ENCODE measurements at places on chromosomes 7 and 10. TPM values are rescaled to one million over a fixed set of nuclear protein-coding genes. Genes with fewer than 3 reads are reported as not detected.

UNC5B gene
- 1.8 TPM for total RNA-seq

PIK3CG gene
- 2.2 TPM for total RNA-seq

HMX2 gene
- not detected for total RNA-seq

SCIN gene
- total RNA-seq: 0.23 TPM

GJD4 gene
- not detected for total RNA-seq

CYP2C8 gene
- total RNA-seq: 0.33 TPM

GDF2 gene
- total RNA-seq: 26.9 TPM

GRCh38 chr7:153381275-153382040 lies 621.9 kb downstream of the ACTR3B start:
- no peaks in the 10 kb centered on the region for H3K4me1 ChIP-seq
- no peak overlapping the region for H3K4me3 ChIP-seq
- no peaks in the 10 kb centered on the region for H3K36me3 ChIP-seq
- H3K27me3 ChIP-seq: peaks cover 11% of the 10 kb centered on the region

GRCh38 chr10:28403090-28403489 lies 100.2 kb upstream of the MPP7 start:
- H3K36me3 ChIP-seq: no peaks in the 10 kb centered on the region
- no peaks in the 10 kb centered on the region for H3K27me3 ChIP-seq
- no peak for DNase-seq
- H3K27ac ChIP-seq: peak overlapping the region; percentile 46

DNA sequence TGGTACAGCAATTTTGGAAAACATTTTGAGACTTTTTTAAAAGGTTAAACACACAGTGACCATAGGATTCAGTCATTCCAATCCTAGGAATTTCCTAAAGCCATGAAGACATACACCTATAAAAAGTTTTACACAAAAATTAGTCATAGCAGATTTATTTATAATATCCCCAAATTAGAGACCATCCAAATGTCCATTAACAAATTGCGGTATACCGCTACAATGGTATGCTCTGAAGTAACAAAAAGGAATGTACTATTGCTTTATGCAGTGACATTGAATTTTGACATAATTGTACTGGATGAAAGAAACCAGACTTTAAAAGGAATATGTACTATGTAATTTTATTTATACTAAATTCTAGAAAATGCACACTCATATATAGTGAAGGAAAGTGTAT lies 362.8 kb downstream of the HGF start:
- H3K4me1 ChIP-seq: no peaks in the 10 kb centered on the region
- no peak overlapping the region for H3K27ac ChIP-seq
- H3K4me3 ChIP-seq: no peak overlapping the region
- DNase-seq: no peak

GRCh38 chr10:64385355-64385754 lies 864.2 kb downstream of the REEP3 start:
- no peaks in the 10 kb centered on the region for H3K4me1 ChIP-seq
- DNase-seq: no peak
- no peaks in the 10 kb centered on the region for H3K27me3 ChIP-seq

- no peaks in the 10 kb centered on the region for H3K4me1 ChIP-seq
- no peak overlapping the region for H3K27ac ChIP-seq
- no peak overlapping the region for H3K4me3 ChIP-seq
- no peaks in the 10 kb centered on the region for H3K27me3 ChIP-seq
These were observed 690.4 kb upstream of the NRP1 start for GRCh38 chr10:34024693-34025425.

DNA sequence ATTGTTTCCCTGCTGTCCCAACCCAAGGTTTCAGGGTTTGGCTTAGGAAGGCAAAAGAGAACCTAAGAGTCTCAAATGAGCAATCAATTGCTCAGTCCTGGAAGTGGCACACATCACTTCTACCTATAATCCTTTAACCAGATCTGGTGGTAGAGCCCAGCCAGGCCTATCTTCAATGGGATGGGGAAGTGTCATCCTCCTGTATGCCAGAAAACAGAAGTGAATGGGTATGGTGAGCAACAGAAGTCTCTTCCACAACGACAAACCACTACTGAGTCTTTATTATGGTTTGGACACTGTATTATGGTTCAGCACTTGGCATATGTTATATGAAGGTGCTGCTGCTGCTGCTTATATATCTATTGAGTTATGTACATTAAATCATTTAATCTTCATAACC lies 3.0 kb upstream of the AKR1B1 start:
- DNase-seq: no peak
- H3K4me1 ChIP-seq: peaks cover 7% of the 10 kb centered on the region
- no peaks in the 10 kb centered on the region for H3K36me3 ChIP-seq
- H3K4me3 ChIP-seq: no peak overlapping the region
- H3K27ac ChIP-seq: no peak overlapping the region

GRCh38 chr7:117623606-117624005 lies 143.8 kb downstream of the CFTR start:
- no peak overlapping the region for H3K27ac ChIP-seq
- DNase-seq: no peak
- no peaks in the 10 kb centered on the region for H3K36me3 ChIP-seq
- H3K27me3 ChIP-seq: no peaks in the 10 kb centered on the region
- no peak overlapping the region for H3K4me3 ChIP-seq

GRCh38 chr10:118403967-118404366 lies 61.8 kb upstream of the FAM204A start:
- H3K36me3 ChIP-seq: no peaks in the 10 kb centered on the region
- no peak overlapping the region for H3K4me3 ChIP-seq
- no peak overlapping the region for H3K27ac ChIP-seq

GRCh38 chr7:120254845-120255244 lies 18.1 kb upstream of the KCND2 start:
- no peak overlapping the region for H3K4me3 ChIP-seq

GRCh38 chr10:92238054-92238585 lies 52.8 kb downstream of the CPEB3 start:
- H3K36me3 ChIP-seq: no peaks in the 10 kb centered on the region
- peaks cover 5% of the 10 kb centered on the region for H3K4me1 ChIP-seq
- DNase-seq: no peak
- no peak overlapping the region for H3K27ac ChIP-seq
- no peaks in the 10 kb centered on the region for H3K27me3 ChIP-seq
- H3K4me3 ChIP-seq: peak overlapping the region; percentile 42

DNA sequence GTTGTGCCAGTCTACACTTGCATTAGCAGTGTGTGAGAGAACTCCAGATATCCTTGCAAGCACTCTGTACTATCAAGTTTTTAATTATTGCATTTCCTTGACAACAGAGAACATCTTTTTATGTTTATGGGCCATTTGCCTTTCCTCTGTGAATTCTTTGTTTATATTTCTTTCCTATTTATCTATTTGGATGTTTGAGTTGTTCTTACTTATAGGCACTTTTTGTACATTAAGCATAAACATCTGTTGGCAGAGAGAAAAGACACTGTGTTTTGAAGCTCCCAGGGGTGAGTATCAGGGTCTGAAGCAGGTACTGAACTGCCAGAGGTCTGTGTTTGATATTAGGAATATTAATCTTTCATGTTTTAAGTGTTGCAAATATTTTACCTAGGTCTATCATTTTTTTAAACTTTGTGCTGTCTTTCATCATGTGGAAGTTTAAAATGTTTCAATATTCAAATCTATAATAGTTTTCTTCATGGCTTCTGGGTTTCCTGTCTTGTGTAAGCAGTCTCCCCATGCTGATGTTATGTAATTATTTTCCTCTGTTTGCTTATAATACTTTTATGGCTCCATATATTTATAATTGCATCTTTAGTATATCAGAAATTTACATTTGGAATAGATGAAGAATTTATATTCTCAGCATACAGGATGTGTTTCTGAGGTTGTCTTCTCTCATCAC lies 17.7 kb upstream of the PDCD4 start:
- no peak overlapping the region for H3K27ac ChIP-seq
- no peak overlapping the region for H3K4me3 ChIP-seq
- no peak for DNase-seq
- H3K4me1 ChIP-seq: peaks cover 23% of the 10 kb centered on the region

DNA sequence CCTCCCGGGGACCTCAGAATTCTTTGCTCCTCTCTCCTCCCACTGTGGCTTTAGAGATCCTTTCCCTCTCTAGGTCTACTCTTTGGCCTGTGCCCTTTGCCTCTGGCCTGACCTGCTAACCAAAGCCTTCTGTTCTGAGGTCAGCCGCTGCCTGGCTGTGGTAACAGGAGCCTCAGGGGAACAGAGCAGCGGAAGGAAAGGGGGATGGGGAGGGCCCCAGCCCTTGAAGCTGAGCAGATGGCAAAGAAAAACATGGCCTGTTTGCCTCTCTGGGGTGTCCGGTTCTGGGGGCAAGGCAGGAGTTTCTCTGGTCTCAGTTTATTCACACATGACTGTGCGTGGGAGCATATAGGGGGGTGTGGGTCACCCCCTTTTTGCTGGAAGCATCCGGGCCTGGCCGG lies 28.2 kb downstream of the COL26A1 start:
- DNase-seq: peak; percentile 53
- H3K4me3 ChIP-seq: no peak overlapping the region
- no peaks in the 10 kb centered on the region for H3K36me3 ChIP-seq
- H3K27ac ChIP-seq: no peak overlapping the region
- H3K4me1 ChIP-seq: peaks cover 17% of the 10 kb centered on the region

DNA sequence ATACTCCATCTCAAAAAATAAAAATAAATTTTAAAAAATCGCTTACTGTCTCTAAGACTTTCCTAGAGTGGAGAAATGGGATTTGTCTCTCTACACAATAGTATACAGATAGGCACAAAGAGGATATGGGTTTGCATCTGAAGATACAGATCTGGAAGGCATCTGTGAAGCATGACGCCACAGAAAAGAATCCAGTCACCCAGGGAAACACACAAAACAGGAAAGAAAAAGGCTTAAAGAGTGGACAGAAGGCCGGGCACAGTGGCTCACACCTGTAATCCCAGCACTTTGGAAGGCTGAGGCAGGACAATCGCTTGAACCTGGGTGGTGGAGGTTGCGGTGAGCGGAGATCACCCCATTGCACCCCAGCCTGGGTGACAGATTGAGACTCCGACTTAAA lies 61.3 kb downstream of the SKIDA1 start:
- no peaks in the 10 kb centered on the region for H3K4me1 ChIP-seq
- H3K27ac ChIP-seq: no peak overlapping the region
- H3K4me3 ChIP-seq: no peak overlapping the region
- H3K36me3 ChIP-seq: no peaks in the 10 kb centered on the region
- H3K27me3 ChIP-seq: no peaks in the 10 kb centered on the region
- no peak for DNase-seq

DNA sequence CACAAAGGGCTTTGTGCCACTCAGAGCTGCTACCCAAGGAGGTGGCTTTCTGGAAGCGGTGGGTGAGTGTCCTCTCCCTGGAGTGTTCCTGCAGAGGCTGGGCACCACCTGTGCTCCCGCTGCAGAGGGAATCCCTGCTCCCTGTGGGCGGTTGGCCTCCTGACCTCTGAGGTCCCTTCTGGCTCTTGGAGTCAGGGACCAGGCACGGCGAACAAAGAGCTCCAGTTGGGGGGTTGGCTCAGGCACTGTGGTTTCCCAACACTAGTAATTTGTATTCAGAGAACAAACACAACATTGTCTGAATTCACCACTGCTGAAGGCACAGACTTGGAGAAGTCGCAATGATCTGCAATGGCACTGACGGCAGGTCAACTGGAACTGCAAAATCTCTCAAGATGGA lies 328.9 kb downstream of the PRPF18 start:
- no peaks in the 10 kb centered on the region for H3K36me3 ChIP-seq
- no peak for DNase-seq
- H3K27ac ChIP-seq: no peak overlapping the region

GRCh38 chr10:114708717-114709335 lies 50.8 kb upstream of the ABLIM1 start:
- no peak for DNase-seq
- H3K27me3 ChIP-seq: no peaks in the 10 kb centered on the region
- H3K4me1 ChIP-seq: no peaks in the 10 kb centered on the region
- H3K27ac ChIP-seq: no peak overlapping the region
- H3K36me3 ChIP-seq: no peaks in the 10 kb centered on the region

DNA sequence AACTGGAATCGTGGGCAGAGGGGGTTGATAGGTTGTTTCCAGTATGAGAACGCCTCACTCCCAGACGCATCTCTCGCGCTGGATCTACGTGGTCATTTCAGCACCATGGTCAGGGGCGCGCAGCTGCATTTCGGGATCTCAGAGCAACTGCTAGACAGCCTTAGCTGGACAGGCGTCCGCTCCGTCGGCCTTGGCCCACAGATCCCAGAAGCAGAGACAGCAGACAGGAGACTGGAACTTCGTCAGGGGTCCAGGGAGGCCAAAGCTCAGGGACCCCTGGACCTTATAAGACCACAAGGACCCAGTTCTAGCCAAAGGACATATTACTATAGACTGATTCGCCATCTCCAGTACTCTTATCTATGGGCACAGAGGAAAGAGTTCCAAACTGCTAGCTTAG lies 5.3 kb downstream of the NEUROG3 start:
- H3K4me3 ChIP-seq: no peak overlapping the region
- no peaks in the 10 kb centered on the region for H3K36me3 ChIP-seq
- H3K27ac ChIP-seq: no peak overlapping the region
- H3K4me1 ChIP-seq: peaks cover 7% of the 10 kb centered on the region
- peak; percentile 56 for DNase-seq

- DNase-seq: no peak
- H3K27me3 ChIP-seq: no peaks in the 10 kb centered on the region
- H3K36me3 ChIP-seq: no peaks in the 10 kb centered on the region
- no peak overlapping the region for H3K27ac ChIP-seq
- H3K4me1 ChIP-seq: no peaks in the 10 kb centered on the region
These were observed 110.7 kb upstream of the FZD8 start for GRCh38 chr10:35752469-35753461.

- H3K27ac ChIP-seq: no peak overlapping the region
- H3K36me3 ChIP-seq: no peaks in the 10 kb centered on the region
- no peaks in the 10 kb centered on the region for H3K27me3 ChIP-seq
These were observed 75.0 kb downstream of the C10orf105 start for GRCh38 chr10:71644307-71645180.

- no peak overlapping the region for H3K4me3 ChIP-seq
- H3K36me3 ChIP-seq: no peaks in the 10 kb centered on the region
- no peak overlapping the region for H3K27ac ChIP-seq
- no peak for DNase-seq
- no peaks in the 10 kb centered on the region for H3K4me1 ChIP-seq
- no peaks in the 10 kb centered on the region for H3K27me3 ChIP-seq
These were observed 104.6 kb downstream of the WDR37 start for GRCh38 chr10:1160561-1161314.

DNA sequence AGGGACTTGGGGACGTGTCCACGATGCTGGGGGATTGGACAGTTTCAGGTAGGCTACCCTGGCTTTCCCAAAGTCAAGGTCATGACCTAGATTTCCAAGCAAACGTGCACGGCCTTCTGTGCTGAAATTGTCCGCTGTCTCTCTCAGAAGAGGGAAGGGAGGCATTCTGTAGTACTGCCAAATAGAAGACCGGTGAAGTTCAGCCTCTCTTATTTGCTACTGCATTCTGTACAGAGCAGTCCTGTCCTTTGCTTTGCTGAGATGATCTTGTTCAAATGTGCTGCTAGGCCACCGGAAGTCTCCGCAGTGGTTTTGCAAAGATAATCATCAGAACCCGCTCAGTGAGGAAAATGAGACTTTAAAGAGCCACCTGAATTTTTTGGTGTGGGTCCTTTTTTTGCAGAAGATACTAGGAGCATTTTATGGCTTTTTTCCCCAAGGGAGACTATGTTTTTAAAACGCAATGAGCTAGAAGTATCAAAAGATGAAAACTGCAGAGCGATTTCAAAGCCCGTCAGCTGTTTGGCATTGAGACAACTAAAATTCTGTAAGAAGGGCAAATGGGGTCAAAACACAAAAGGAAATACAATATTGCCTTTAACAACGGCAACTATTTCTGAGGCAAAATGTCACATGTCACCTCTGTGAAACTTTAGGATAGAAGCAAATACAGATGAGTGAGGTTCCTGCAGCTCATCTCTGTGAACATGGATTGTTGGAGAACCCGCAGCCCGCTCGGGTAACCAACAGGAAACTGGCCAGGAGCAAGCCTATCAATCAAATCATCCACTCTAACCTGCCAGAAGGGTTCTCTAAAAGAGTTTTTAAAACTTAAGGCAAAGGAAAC lies 1.3 kb upstream of the NMT2 start:
- H3K27ac ChIP-seq: peak overlapping the region; percentile 31
- no peaks in the 10 kb centered on the region for H3K36me3 ChIP-seq
- H3K27me3 ChIP-seq: no peaks in the 10 kb centered on the region
- H3K4me3 ChIP-seq: no peak overlapping the region
- peaks cover 13% of the 10 kb centered on the region for H3K4me1 ChIP-seq
- no peak for DNase-seq

Data from liver (tissue), 10 donors.